ENCODE measurements at places on chromosomes 16 and 17. TPM values are rescaled to one million over a fixed set of nuclear protein-coding genes. Genes with fewer than 3 reads are reported as not detected.

DNA sequence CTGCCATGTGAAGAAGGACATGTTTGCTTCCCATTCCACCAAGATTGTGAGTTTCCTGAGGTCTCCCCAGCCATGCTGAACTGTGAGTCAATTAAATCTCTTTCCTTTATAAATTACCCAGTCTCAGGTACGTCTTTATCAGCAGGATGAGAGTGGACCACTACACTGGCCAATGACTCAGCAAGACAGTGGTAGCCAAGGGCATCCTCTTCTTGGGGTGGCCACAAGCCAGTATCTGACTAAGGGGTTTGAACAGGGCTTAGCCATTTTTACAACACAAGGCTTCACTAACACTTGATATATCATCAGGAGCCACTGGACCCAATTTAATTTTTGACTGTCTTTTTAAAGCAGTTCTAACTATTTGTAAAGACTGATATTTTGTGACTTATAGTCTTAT, 21.1 kb upstream of the KRT24 start:
- no peak for DNase-seq

GRCh38 chr16:51473091-51473490, 322.0 kb upstream of the SALL1 start:
- no peak for DNase-seq

- no peak for DNase-seq
These were observed 159.1 kb downstream of the WWOX start for GRCh38 chr16:78258375-78259065.

GRCh38 chr17:57033296-57033695, 51.8 kb upstream of the AKAP1 start:
- no peak for DNase-seq

DNA sequence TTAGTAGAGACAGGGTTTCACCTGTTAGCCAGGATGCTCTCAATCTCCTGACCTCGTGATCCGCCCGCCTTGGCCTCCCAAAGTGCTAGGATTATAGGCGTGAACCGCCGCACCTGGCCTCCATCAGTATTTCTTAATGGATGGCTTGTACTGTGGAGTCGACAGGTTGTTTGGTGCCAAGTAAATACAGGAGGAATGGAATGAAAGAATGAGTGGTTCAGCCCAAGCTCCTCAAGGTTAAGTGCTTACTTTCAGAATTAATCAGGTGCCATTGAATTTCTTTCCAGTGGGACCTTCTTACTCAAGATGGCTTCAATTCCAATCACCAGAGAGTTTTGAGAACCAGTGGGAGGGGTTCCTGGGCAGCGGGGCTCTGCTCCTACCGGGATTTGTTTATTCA, 25.0 kb downstream of the ALOX15 start:
- no peak for DNase-seq

- peak; percentile 45 for DNase-seq
These were observed 362.6 kb downstream of the CNTNAP4 start for GRCh38 chr16:76639685-76640289.

DNA sequence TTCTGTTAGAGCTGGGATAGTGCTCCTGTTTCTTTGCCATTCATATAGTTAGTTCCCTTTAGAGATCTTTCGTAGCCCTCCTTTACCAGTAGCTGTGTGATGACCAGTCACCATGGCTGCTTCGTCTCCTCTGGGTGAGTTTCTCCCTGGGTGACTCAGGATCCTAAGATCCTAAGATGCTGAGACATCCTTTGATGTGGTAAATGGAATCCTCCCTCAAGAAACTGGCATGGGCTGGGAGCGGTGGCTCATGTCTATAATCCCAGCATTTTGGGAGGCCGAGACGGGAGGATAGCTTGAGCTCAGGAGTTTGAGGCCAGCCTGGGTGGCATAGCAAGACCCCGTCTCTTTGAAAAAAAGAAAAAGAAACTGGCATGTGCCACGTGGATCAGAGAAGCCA, 5.9 kb downstream of the PHAF1 start:
- DNase-seq = no peak

DNA sequence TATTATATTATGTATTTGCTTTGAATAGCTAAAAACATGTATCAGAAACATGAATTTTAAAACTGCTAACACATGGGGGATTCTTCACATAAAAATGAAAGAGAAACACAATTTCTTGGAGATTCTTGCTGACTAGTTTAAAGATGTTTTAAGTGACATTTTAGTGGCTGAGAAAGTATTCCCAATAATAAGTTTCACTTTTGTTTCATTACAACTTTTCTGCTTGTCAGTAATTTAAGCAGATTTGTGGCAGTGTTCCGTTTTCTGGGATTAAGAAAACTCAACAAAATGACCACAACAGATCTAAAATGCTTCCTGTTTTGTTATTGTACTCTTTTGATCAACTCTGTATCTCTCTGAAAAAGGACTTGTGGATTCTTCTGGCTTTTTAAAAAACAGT, 75.9 kb downstream of the NLK start:
- DNase-seq = no peak

DNA sequence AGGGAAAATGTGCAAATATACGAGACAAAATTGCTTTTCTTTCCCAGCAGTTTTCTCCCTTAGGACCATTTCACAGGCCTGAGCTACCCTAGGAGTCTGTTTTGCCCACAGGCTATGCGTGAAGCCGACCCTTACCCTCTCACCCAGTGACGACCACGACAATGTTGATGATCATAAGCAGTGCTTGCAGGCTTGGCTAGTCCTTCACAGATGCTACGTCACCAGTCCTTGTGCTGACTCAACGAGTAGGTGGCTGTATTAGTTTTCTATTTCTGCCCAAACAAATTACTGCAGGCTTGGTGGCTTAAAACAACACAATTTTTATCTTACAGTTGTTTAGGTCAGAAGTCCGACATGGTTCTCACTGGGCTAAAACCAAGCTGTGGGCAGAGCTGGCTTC, 574.6 kb upstream of the HSBP1 start:
- DNase-seq = no peak

GRCh38 chr16:50692999-50693781, at the start of gene NOD2:
NOD2 (plus strand) TSS chr16:50693606; CDS start chr16:50699496, 5,890 bp downstream.
- no peak for DNase-seq

DNA sequence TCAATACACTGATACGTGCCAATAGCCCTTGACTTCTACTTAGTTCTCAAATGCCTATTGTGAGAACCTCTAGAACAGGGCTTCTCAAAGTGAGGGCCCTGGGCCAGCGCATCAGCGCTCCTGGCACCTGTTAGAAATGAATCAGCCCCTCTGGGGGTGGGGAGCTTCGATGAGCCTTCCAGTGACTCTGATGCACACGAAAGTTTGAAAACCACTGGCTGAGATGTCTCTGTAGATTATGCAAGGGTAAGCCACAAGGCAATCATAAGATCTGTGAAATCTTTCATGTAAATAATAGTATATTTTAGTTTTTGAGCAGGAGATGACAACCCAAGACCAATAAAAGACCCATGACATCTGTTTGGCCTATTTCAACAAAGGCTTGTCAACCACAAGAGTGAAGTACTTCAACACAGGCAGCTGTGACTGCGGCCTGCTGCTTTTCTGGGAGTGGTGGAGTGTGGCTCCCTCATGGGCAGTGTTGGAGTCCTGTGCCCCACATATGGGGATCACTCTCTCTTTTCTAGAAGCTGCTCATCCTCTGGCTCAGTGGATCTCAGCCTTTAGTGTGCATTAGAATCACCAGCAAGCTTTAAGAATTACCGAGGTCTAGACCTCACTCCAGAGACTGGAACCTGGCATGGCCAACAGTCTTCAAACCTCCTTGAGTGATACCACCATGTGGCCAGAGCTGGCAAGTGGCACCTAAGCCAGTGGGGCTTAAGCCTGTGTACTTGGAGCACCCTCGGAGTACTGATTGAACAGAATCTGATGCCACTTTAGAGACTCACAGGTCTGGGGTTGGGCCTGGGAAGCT, 5.8 kb downstream of the MTHFSD start:
- DNase-seq = no peak

DNA sequence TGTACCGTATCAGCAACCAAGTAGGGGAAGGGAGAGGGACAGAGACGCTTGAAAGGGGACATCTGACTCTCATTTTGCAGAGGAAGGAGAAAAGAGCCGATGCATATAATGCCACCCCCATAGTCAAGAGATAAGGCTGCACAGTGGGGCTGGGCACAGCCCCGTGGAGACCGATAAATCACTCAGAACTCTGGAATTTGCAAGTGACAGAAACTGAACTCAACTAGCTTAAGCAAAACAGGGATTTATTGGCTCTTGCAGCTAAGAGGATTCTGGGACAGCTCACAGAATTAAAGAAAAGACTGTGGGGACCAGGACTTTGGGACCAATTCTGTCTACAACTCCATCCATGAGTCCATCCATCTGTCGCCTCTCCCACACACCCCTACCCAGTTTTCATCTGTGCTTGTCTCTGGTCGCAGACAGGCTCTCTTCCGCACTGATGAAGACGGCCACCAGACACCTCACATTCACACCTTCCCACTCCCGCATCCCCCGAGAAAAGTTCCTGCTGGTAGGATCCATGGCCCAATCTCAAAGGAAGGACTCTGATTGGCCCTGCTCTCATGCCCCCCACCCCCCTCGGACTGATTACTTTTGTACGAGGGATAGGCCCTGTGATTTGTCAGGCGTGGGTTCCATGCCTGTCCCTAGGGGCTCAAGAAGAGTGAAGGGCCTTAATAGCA, 105.9 kb upstream of the RPL38 start:
- no peak for DNase-seq

- no peak for DNase-seq
These were observed 1.1 kb downstream of the CLUAP1 start for GRCh38 chr16:3501783-3502400.

- no peak for DNase-seq
These were observed 3.3 kb downstream of the ATXN2L start for GRCh38 chr16:28826141-28826540.

DNA sequence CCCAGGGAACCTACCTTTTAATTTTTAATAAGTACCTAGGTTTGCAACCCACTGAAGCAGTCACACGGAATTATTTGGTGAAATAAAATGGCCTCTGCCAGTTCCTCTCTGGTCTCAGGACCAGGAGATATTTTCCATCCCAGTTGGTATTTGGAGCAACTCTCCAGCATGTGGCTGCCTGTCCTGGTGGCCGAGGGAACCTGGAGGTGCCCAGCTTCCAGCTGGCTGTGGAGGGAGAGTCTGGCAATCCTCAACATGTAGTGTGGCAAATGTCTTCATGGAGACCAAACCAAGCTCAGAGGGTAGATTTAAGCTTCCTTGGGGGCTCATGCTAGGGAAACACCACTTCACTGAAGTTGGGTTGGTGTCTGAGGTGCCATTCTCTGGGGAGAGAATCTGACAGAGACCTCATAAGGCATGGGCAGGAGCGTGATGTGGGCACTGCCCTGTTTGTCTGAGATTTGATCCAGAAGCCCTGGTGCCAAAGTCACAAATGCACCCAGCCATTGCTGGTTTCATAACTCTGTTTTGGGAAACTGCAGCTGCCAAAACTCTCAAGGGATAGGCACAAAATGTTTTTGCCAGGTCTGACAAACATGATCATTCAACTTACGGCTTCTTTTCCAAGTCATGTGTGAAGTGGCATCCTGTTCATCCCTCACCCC, 2.8 kb downstream of the MT1X start:
- DNase-seq = no peak

DNA sequence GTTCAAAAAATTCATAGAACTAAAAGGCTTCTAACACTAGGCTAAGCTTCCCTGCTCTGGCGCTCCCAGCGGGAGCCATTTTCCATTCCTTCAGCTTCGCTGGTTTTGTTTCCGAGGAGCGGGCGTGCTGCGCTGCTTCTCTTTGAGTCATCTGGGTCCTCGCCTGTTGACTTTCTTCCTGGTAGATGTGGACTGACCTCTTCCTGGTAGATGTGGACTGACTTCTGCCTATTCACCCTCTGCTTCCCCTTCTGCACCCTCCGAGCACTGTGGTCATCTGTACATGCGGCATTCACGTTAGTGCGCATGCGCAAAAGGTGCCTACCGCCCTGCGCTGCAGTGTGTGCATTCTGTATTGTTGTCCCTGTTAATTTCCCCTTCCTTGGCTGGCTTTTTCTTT, 40.8 kb upstream of the SEC14L1 start:
- peak; percentile 75 for DNase-seq

- DNase-seq = no peak
These were observed 152.0 kb downstream of the LGALS9B start for GRCh38 chr17:20315311-20315710.

DNA sequence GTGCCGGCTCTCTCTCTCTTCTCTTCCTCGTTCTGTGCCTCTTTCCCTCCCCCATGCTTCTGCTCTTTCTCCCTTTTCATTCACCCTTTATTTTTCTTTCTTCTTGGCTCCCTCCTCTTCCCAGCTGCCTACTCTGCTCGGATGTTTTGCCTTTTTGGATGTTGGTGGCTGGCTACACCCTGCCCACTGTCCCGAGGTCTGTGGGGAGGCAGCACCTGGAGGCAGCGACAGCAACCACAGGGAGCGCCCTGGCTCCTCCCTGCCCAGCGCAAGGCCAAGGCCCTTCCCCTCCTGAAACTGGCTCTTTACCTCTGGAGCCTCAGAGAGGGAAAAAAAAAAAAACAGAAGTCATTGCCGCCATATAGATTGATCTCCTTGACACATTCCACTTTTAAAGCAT, 20.0 kb downstream of the CLUAP1 start:
- DNase-seq = no peak

DNA sequence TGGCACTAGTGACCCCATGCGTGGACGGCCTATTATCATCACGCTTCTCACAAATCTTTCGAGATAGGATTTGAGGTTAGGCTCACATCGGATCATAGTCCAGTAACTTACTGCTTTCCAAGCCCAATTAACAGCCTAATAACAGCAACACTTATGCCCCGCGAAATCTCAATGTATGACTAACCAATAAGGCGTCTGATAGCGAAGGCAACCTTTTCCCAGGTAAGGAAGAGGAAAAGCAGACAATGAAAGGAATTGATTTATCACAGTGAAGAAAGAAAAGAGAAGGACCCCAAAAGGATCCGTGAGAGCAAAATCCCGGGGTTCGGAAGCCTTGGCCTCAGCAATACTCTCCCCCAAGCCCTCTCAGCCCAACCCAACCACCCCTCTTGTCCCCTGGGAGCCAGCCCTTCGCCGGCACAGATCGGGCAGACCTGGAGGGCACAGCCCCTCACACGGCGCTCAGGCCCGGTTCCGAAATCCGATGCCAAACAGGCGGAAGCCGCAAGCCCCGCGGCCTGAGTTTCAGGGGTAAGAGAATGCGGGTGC, 534 bp downstream of the GPATCH8 start:
- no peak for DNase-seq

TBC1D28 gene
- not detected for total RNA-seq

KRT35 gene
- total RNA-seq = not detected

CCL3 gene
- 31.7 TPM for total RNA-seq

TMED6 gene
- 1.0 TPM for total RNA-seq

NR1D1 gene
- 34.7 TPM for total RNA-seq

C17orf50 gene
- total RNA-seq = not detected

TMEM170A gene
- 32.1 TPM for total RNA-seq

POLDIP2 gene
- total RNA-seq = 88.8 TPM

SMIM36 gene
- not detected for total RNA-seq
